Left hindlimb (tissue), 1 donor: ENCODE measurements at places on chromosomes 1 and 21.

GRCh38 chr1:41670217-41670957 is 185.9 kb upstream of the EDN2 start:
- DNase-seq, result peak; percentile 6

- DNase-seq, result no peak
These were observed 58.8 kb downstream of the TOMM20 start for GRCh38 chr1:235069577-235070563.

DNA sequence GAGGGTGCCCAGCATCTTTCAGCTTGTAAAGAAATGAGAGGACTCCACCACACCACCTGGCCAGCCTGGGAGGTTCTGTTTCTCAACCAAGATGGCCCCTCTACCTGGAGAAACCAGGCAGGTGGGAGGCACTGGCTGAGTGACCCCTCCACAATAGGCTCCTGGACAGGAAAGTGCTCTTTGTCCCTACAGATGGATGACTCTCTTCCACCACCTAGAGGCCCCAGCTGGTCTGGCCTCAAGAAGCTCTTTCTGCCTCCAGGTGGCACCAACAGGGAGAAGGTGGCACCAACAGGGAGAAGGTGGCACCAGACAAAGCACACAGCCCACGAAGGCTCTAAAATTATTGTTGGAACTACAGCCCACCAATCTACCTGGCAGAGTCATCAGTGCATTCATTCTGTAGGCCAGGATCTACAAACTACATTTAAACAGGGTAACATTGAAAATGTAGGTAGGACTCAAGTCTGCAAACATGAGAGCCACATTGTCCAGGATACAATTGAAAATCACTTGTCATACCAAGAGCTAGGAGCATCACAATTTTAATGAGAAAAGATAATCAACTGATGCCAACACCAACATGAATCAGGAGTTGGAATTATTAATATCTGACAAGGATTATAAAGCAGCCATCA is 14.4 kb downstream of the TMPRSS3 start:
- no peak for DNase-seq

GRCh38 chr1:27339213-27339612 is 2.6 kb upstream of the SYTL1 start:
- no peak for DNase-seq
